ENCODE measurements at places on chromosomes 3 and 15.
A peak's percentile ranks its signal among the peaks of the same experiment; 100 is the strongest.

- no peak for DNase-seq
Measured at GRCh38 chr3:71647751-71648150, 64.2 kb upstream of the FOXP1 start.

- DNase-seq: no peak
Measured at GRCh38 chr3:117035745-117036144, 326.2 kb downstream of the TUSC7 start.

DNA sequence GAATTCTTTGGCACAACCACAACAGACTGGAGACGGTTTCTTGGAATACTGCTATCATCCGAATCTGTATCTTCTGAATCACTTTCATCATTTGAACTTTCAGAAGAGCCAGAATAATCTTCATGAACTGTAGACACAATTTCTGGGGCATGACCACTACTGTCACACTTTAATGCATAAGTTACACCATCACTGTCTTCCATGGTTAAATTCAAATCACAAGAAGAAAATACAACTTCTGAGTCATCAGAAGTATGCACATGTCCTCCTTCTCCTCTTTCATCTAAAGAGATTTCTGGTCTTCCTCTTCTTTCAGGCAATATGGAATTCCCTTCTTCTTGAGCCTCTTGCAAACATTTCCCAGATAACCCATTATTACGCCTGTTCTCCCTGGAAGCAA is 42.5 kb downstream of the SETD2 start:
- DNase-seq: no peak

- no peak for DNase-seq
Measured at GRCh38 chr15:93467337-93467736, 378.3 kb upstream of the RGMA start.

GRCh38 chr3:187831125-187832051 is 86.1 kb upstream of the BCL6 start:
- DNase-seq: no peak

DNA sequence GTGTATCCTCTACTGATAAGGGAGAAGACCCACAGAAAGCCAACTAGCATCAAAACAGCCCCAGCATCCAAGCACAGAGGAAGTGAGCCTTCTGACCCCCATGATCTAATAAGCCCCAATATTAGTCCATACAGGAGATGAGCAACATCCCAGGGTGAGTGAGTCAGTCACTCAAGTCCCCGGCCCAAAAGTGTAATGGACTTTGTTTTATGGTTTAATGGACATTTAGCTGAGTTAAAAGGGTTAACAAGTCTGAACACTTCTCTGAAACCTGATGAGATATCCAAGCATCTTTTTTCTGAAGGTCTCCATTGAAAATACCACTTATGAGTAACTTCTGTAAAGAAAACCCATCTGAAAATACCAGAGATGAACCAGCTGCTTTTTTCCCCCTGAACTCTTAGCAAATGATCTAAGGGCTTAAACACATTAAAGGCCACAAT is 115.6 kb downstream of the GREM1 start:
- no peak for DNase-seq

GRCh38 chr3:94619643-94620042 is 556.8 kb downstream of the NSUN3 start:
- no peak for DNase-seq

GRCh38 chr15:83604549-83604948 is 49.4 kb upstream of the ADAMTSL3 start:
- no peak for DNase-seq

GRCh38 chr15:91407269-91407889 is 307.3 kb downstream of the SV2B start:
- DNase-seq: no peak

DNA sequence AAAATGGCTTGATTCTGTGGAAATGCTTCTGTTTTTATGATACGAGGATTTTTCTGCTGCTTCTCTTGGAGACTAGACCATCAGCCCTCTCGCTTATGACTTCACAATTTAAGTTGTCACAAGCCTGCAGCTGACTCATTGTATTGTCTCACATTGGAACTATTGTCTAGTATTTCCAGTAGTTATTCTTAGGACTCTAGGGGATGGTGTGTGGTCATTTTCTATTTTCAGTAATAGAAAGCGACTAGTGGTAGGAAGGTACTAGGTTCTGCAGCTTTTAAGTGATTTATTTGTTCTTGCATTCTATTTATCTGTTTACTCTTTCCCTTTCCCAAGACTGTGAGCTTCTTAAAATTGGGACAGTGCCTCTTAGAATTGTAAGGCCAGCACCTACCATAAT is 66.3 kb upstream of the CRTC3 start:
- no peak for DNase-seq

DNA sequence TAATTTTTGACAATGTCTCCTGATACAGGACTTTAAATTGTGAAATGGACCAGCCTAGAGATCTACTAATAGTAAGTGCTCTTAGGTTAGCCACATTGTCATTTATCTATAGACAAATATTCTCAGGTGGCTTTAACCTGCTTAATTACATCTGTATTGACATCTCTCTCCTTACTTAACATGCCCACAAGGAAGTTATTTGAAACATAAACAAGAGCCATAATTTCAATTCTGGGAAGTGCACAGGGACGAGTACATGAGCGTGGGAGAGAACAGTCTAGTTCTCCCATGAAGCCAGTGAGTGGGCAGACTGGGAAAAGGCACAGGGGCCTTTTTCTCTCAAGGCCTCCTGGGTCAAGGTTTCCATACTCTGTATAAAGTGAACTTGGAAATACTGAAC is 54.2 kb downstream of the NEK10 start:
- DNase-seq: no peak

- peak; percentile 58 for DNase-seq
Measured at GRCh38 chr3:141561426-141562034, 74.7 kb downstream of the RASA2 start.

DNA sequence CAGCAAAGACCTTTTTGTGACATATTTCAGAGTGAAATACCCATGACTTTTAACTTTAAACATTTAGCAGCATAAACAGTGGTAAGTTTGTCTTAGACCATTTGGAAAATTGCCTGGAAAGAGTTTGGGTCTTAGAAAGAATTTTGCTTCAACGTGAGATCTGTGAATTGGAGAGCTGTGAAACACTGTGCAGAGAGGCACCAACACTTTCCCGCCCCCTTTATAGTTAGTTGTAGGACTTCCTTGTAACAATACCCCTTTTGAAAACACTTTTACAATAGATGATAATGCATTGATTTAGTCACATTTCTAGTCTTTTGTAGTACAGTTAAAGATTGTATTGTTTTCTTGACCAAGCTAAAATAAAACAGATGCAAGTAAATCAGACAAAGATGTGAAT is 43.5 kb upstream of the MBNL1 start:
- DNase-seq: no peak

DNA sequence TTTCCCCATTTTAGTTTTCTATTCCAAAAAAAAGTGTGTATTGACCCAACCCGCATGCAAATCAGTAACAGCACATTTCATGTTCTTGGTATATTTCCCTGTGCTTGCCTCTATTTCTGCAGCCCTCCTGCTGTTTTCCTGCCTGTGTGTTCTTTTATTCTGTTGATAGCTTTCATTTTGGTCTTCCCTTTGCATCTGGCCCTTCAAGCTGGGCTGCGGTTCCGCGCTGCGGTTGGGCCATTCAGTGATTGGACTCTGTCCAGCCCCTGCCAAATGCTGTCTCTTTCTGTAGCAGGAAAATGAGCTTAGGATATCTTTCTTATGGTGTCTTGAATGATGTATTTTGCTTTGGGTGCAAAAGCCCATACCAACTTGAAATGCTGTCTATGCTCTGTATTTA is 49.9 kb downstream of the ZNF621 start:
- no peak for DNase-seq

DNA sequence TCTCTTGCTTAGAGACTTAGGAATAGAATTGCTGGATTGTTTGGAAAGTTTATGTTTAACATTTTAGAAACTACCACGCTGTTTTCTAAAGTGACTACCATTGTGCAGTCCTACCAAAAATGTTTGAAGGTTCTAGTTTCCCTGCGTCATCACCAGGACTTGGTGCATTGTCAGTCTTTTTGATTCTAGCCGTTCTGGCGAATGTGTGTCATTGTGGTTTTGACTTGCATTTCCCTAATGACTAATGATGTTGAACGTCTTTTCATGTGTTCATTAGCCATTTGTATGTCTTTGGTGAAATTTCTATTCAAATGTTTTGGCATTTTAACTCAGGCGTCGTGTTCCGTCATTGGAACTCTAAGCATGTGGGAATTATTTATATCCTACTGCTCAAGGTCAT is 58.0 kb downstream of the CHD2 start:
- no peak for DNase-seq

GRCh38 chr3:118277814-118278213 is 756.8 kb downstream of the IGSF11 start:
- DNase-seq: no peak

- no peak for DNase-seq
Measured at GRCh38 chr3:77606372-77606771, 566.5 kb downstream of the ROBO2 start.

GRCh38 chr15:55231455-55231854 is 34.7 kb upstream of the RSL24D1 start:
- DNase-seq: no peak

DNA sequence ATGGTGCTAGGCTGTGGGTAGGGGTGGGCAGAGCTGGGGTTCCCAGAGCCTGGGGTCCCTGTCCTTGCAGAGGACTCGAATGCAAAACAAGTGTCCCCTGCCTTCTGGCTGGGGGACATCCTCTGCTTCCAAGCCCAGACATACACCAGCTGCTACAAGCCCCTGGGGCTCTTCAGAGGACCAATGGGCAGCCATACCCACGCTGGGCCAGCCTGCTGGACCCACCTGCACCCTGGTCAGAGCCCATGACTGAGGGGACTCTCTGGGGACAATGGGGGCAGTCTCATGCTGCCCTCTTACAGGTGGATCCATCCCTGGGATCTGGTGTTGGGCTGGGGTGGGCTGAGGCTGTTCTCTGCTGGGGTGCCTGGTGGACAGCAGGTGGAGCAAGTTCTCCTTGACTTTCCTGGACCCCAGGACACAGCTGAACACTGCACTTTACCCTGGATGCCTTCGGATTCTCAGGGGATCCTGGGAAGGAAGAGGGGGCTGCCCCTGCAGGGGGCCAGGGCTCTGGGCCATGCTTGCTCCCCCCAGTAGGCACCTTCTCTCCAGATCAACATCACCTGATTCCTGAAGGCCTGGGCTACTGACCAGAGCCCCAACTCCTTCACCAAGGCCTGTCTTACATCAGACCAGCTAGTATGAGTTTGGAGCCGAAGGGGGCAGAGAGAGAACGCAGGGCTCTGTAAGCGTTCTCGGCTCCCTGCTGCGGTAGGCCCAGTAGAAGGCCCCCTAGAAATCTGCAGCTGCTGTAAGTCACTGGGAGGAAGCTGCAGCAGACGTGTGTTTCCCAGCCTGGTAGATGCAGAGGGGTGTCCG is 7.2 kb upstream of the COMMD4 start:
- no peak for DNase-seq

DNA sequence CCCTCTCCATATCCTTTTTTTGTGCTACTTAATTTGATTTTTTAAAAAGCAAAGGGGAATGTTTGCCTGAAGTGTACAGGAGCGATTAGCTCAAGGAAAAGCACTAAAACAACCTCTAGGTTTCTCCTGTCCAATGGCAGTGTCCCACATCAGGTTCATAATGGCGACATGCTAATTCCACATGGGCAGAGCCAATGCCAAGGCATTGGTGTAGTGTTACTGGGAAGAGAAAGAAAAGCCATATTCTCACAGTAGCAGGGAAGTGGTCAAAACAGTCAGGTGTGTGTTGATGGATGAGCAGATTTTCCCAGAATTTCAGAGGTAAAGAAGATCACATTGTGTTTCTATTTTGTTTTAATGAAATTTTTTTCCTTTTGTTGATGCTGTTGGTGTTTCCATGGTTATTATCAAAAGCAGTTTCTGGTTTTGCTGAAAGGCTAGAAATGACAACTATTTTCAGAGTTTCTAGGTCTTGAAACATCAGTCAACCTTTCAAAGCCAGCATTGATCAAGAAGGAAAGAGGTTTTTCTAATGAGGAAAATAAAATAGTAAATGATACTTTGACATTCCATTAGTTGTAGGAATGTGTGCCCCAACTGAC is 65.2 kb downstream of the FNDC3B start:
- no peak for DNase-seq

GRCh38 chr15:33138000-33138399 is 56.5 kb downstream of the FMN1 start:
- DNase-seq: no peak

DNA sequence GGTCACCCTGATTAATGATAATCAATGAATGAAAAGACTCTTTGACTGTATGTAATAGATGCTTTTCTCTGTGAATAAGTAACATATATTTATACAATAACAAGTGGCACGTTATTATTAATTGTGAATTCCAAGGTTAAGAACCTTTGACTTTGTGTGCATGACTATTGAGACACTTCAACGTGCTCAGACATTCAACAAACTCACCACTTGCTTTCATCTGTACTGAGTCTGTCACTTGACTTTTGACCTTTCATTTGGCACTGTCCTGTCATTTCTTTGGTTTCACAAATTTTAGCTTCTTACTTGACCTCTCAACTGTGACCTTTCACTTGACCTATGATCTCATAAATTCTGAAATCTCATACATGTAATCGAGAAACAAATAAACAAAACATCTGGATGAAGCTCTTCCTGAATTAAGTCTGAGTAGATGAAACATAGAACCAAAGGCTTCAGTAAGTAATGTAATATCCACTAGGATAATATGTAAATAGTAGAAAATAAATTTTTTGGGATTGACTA is 426.8 kb downstream of the MECOM start:
- no peak for DNase-seq

GRCh38 chr3:6079011-6079410 is 781.9 kb upstream of the GRM7 start:
- DNase-seq: no peak

GRCh38 chr15:19987389-19988048 is 554.1 kb downstream of the GOLGA6L6 start:
- DNase-seq: no peak

DNA sequence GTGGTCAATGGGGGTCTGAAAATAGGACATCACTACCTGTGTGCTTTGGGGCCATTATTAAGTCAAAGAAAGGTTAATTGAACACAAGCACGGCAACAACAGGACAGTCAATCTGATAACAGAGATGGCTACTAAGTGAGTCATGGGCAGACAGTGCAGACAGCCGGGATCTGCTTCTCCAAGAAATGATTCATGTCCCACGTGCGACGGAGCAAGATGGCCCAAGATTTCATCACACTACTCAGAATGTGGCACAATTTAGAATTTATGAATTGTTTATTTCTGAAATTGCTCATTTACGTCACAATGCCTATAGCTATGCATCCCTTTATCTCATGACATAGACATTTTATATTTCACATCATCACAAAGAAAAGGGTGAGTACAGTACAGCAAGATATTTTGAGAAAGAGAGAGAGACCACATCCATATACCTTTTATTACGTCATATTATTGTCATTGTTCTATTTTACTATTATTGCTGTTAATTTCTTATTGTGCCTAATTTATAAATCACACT is 770.6 kb upstream of the NR2F2 start:
- peak; percentile 78 for DNase-seq

- DNase-seq: no peak
Measured at GRCh38 chr3:139574026-139574947, 34.7 kb upstream of the RBP1 start.

GRCh38 chr3:97177242-97177641 is 362.8 kb downstream of the EPHA6 start:
- no peak for DNase-seq

- DNase-seq: no peak
Measured at GRCh38 chr3:81003008-81003645, 758.3 kb downstream of the GBE1 start.

- DNase-seq: no peak
Measured at GRCh38 chr3:65833761-65834505, 204.8 kb downstream of the MAGI1 start.

Measured in HCT116 (cell line).